ENCODE measurements at places on chromosomes 7 and 10. TPM values are rescaled to one million over a fixed set of nuclear protein-coding genes. Genes with fewer than 3 reads are reported as not detected.

- H3K4me1 ChIP-seq, result no peaks in the 10 kb centered on the region
- H3K4me3 ChIP-seq, result no peak overlapping the region
- peaks cover 6% of the 10 kb centered on the region for H3K36me3 ChIP-seq
- no peaks in the 10 kb centered on the region for H3K27me3 ChIP-seq
Observed at GRCh38 chr7:112770051-112770450, 20.1 kb downstream of the TMEM168 start.

DNA sequence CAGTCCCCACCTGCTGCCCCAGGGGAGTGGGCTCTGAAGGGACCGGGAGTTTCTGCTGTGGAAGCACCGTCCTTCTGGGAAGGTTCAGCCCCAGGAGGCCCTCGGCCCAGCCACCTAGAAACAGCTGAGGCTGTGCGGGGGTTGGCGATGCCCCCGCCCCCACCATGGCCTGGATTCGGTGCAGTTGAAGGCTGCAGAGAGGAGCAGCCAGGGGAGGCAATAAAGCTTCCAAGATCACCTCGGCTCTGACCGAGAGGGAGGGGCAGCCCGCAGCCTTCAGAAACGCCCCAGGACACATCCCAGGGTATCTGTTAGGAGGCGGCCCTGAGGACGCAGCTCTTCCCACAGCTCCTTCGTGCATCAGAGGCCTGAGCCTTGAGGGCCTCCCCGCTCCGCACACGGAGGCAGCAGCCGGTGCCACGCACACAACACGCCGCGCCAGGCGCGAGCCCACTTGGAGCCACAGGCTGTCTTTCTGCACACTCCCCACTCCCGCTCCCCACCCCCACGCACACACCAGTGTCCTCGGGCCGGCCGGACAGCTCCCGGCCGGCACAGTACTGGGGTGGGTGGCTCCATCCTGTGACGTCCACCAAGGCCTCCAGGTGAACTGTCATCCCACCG, 1.6 kb downstream of the KNDC1 start:
- no peak overlapping the region for H3K4me3 ChIP-seq
- H3K36me3 ChIP-seq, result no peaks in the 10 kb centered on the region
- H3K27ac ChIP-seq, result no peak overlapping the region
- H3K4me1 ChIP-seq, result peaks cover 52% of the 10 kb centered on the region

DNA sequence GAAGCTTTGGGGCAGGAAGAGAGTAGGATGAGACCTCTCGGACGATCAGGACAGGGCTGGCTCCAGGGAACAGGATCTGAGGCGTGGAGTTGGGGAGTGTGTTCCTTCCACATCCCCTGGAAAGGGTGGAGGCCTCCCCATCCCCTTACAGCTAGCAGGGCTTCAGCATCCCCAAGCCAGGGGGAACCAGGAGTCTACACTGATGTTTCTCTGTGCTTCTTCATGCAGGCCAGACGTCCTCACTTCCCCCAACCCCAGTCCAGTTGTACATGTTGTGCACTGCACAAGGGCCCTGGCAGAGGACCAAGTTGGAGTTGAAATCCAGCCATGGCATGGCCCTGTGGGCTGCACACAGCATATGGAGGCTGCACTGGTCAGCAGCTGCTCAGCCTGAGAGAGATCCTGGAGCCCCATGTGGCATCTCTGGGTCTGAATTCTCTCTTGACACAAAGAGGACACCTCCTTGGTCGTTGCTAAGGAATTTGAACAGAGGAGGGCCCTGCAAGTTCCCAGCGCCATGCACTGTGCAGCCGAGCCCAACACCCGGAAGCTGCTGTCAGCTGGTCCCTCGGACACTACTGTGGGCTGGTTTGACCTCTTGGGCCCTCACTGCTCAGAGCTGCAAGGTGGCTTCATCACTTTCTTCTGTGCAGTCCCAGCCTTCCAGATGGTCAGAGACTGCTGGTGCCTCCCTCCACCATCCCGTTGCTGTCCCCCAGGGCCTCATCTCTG, 181.1 kb downstream of the DNAJB6 start:
- H3K4me1 ChIP-seq, result peaks cover 5% of the 10 kb centered on the region
- H3K27ac ChIP-seq, result no peak overlapping the region
- no peak overlapping the region for H3K4me3 ChIP-seq
- no peak for DNase-seq
- peaks cover 96% of the 10 kb centered on the region for H3K27me3 ChIP-seq
- no peaks in the 10 kb centered on the region for H3K36me3 ChIP-seq

GRCh38 chr7:150955519-150956394, 22.4 kb downstream of the KCNH2 start:
- H3K4me1 ChIP-seq, result peaks cover 94% of the 10 kb centered on the region
- peak overlapping the region; percentile 91 for H3K4me3 ChIP-seq
- no peaks in the 10 kb centered on the region for H3K27me3 ChIP-seq

- no peaks in the 10 kb centered on the region for H3K4me1 ChIP-seq
- peaks cover 2% of the 10 kb centered on the region for H3K27me3 ChIP-seq
- DNase-seq, result no peak
- no peak overlapping the region for H3K4me3 ChIP-seq
- H3K27ac ChIP-seq, result no peak overlapping the region
Observed at GRCh38 chr7:138137423-138138171, 61.3 kb downstream of the AKR1D1 start.

- no peaks in the 10 kb centered on the region for H3K27me3 ChIP-seq
- no peaks in the 10 kb centered on the region for H3K36me3 ChIP-seq
- H3K4me1 ChIP-seq, result no peaks in the 10 kb centered on the region
- H3K4me3 ChIP-seq, result no peak overlapping the region
- no peak overlapping the region for H3K27ac ChIP-seq
Observed at GRCh38 chr7:132932296-132933071, 149.4 kb downstream of the CHCHD3 start.

DNA sequence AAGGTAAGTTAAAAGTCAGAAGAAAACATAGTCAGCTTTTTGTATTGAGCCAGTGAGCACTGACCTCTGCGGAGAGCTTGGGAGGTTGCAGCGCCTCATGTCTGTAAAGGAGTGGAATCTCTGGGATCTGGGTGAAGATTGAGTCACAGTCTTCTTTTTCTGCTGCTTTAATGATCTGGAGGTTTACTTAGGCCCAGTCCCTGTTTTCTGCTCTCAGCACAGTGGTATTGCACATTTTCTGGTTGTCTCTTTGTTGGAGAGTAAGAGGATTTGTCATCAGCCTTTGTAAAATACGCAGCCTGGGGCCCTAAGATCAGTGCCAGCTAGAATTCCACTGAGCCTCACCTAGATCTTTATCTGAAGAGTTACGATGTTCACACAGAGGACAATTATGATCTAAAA, 58.3 kb upstream of the GJD4 start:
- no peaks in the 10 kb centered on the region for H3K4me1 ChIP-seq
- DNase-seq, result no peak
- H3K36me3 ChIP-seq, result peaks cover 42% of the 10 kb centered on the region
- no peaks in the 10 kb centered on the region for H3K27me3 ChIP-seq

GRCh38 chr7:146096994-146097393, 19.6 kb upstream of the CNTNAP2 start:
- no peaks in the 10 kb centered on the region for H3K36me3 ChIP-seq
- H3K27ac ChIP-seq, result no peak overlapping the region
- no peaks in the 10 kb centered on the region for H3K27me3 ChIP-seq

DNA sequence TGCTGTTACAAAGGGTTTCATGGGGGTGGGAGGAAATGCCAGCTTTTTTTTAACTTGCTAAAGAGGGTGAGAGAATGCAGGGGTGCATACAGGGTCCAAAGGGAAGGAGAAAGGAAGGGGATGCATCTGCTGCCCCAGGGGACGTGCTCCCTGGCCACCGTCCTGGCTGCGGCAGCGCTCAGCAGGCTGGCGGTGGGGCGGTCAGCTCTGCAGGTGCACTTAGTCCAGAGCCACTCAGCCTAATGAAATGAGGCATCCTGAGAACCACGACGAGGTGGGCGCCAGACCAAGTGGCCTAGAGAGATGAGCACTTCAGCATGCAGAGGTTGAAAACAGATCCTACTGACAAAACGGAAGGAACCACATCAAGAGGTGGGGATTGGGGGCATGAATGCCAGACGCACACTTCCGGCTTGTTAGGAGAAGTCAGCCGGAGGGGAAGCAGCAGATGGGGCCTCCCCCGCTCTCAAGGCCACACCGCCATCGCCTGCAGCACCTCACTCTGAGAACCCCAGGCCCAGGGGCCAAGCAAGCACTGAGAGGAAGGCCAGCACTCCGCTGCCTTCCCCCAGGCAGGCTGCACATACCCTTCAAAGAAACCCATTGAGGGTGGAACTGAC, 94.5 kb downstream of the MAD1L1 start:
- H3K36me3 ChIP-seq, result peaks cover 17% of the 10 kb centered on the region
- H3K27ac ChIP-seq, result no peak overlapping the region
- H3K4me1 ChIP-seq, result no peaks in the 10 kb centered on the region
- no peaks in the 10 kb centered on the region for H3K27me3 ChIP-seq
- DNase-seq, result no peak
- H3K4me3 ChIP-seq, result no peak overlapping the region

- DNase-seq, result no peak
- no peaks in the 10 kb centered on the region for H3K36me3 ChIP-seq
- H3K4me3 ChIP-seq, result no peak overlapping the region
- no peak overlapping the region for H3K27ac ChIP-seq
Observed at GRCh38 chr7:111051832-111052231, 39.1 kb upstream of the LRRN3 start.

- H3K4me3 ChIP-seq, result no peak overlapping the region
- no peak overlapping the region for H3K27ac ChIP-seq
- no peaks in the 10 kb centered on the region for H3K36me3 ChIP-seq
- DNase-seq, result no peak
- H3K27me3 ChIP-seq, result no peaks in the 10 kb centered on the region
Observed at GRCh38 chr10:83982812-83983211, 156.5 kb upstream of the GHITM start.

DNA sequence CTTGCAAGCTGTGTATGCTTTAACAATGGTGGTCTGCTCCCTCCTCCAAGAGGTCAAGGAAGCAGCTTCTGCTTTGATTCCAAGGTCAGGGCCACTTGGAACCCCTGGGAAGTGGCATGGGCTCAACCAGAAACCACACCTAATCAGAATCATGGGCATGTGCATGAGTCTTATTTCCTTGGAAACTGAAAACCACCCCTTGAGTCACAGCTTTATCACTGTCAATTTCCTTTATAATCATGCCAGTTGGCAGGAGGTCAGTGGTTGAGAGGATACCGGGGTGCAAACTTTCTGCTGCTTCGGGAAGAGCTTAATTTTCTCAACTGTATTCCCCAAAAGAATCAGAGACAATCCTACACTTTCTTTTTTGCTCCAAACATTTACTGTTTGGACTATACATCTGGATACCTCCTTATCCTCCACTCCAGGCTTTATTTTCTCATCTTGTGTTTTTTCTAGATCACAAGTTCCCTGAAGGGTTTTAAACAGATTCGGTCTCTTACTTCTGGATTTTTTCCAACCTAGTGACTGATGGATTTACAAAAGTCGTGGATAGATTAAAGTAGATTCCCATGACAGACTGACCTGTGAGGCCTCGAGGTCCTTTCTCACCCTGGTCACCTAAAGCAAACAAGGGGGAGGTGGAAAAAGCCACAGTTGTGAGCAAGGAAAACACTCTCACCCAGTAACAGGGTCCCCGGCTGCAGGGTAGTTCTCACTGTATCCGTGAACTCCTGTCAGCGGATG, 36.0 kb downstream of the COL17A1 start:
- H3K4me3 ChIP-seq, result no peak overlapping the region
- no peaks in the 10 kb centered on the region for H3K4me1 ChIP-seq
- H3K27me3 ChIP-seq, result 0 out of 3 replicates have a peak, but pooled peaks cover 2% of the 10 kb centered on the region
- DNase-seq, result no peak
- H3K36me3 ChIP-seq, result no peaks in the 10 kb centered on the region
- H3K27ac ChIP-seq, result no peak overlapping the region

GRCh38 chr7:121945066-121945465, 72.1 kb downstream of the PTPRZ1 start:
- no peak for DNase-seq
- H3K4me3 ChIP-seq, result no peak overlapping the region
- H3K27ac ChIP-seq, result no peak overlapping the region
- no peaks in the 10 kb centered on the region for H3K36me3 ChIP-seq

DNA sequence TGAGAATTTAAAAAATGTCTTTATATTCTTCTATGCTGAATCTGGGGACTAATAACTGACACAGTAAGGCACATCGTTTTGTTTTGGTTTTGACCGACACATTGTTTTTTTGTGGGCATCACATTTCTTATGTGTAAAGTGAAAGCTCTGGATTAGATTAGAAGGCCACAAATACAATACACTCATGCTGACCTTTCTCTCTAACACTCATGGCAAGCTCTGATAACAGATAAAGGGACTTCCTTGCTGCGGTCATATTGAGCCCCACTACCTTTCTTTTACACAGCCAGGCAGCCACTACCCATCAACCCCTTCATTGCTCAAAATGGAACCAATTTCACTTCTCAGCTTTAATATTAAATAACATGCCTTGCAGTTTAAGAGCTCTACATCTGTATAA, 26.0 kb downstream of the PPP1R3A start:
- no peak overlapping the region for H3K27ac ChIP-seq
- no peak for DNase-seq
- no peaks in the 10 kb centered on the region for H3K4me1 ChIP-seq
- H3K36me3 ChIP-seq, result no peaks in the 10 kb centered on the region
- no peaks in the 10 kb centered on the region for H3K27me3 ChIP-seq
- no peak overlapping the region for H3K4me3 ChIP-seq

DNA sequence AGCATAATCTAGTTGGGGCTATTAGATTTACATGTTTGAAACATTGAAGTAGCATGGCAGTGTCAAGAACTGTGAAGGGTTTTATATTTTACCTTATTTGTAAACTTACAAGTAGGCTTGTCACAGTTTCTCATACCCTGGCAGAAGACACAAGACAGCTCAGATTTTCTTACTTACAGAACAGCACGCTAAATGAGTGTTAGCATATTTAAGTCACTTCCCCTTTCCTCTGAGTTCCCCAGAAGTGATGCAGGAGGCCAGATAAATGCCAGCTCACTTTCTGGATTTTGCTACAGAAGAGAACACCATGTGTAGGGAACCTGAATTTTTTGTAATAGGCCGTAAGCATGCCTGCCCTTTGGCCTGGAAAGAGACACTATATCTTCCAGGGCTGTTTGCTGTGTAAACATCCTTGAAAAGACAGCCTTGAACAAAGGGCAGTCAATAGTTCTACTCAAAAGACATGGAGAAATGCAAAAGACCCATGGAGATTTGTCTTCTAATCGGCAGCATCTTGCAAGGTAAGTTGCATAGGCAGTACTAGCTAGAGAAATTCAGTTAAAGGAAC, 279.1 kb downstream of the PHF14 start:
- H3K27me3 ChIP-seq, result peaks cover 13% of the 10 kb centered on the region
- no peak overlapping the region for H3K27ac ChIP-seq
- no peaks in the 10 kb centered on the region for H3K36me3 ChIP-seq
- no peak for DNase-seq

- H3K36me3 ChIP-seq, result no peaks in the 10 kb centered on the region
- no peak overlapping the region for H3K4me3 ChIP-seq
- H3K4me1 ChIP-seq, result no peaks in the 10 kb centered on the region
- no peak overlapping the region for H3K27ac ChIP-seq
- no peaks in the 10 kb centered on the region for H3K27me3 ChIP-seq
Observed at GRCh38 chr7:81624650-81625631, 144.9 kb downstream of the HGF start.

The CTTNBP2 gene
- not detected for total RNA-seq

The SFTPA1 gene
- 5.2 TPM for total RNA-seq

The SEPHS1 gene
- total RNA-seq, result 39.9 TPM

The METTL2B gene
- total RNA-seq, result 64.9 TPM

The GSAP gene
- not detected for total RNA-seq

The CACNB2 gene
- total RNA-seq, result not detected

The OR2A5 gene
- total RNA-seq, result not detected

The STRIP2 gene
- 56.3 TPM for total RNA-seq

The NOBOX gene
- total RNA-seq, result not detected

The WBP1L gene
- total RNA-seq, result 14.4 TPM

Data from K562 (cell line).